Esophagus squamous epithelium (tissue), 5 donors: ENCODE measurements at places on chromosomes 7 and 10.

DNA sequence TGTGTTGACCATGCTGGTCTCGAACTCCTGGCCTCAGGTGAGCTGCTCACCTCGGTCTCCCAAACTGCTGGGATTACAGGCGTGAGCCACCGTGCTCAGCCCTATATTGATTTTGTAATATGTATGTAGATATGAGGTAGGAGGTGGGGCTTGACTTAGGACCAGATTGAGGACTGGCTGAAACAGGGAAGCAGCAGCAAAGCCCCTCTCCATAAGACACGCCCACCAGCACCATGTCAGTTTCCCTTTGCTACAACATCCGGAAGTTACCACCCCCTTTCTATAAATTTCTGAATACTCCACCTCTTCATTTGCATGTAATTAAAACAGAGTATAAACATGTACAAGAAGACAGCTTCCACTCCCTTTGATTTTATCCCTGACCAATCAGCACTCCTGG lies 47.9 kb upstream of the MYL10 start:
- no peak overlapping the region for H3K4me3 ChIP-seq
- no peaks in the 10 kb centered on the region for H3K36me3 ChIP-seq
- no peaks in the 10 kb centered on the region for H3K27me3 ChIP-seq
- H3K4me1 ChIP-seq = peaks cover 11% of the 10 kb centered on the region
- no peak for DNase-seq

GRCh38 chr7:92834507-92835260 lies 1.7 kb downstream of the CDK6 start:
- DNase-seq = no peak
- no peaks in the 10 kb centered on the region for H3K36me3 ChIP-seq
- peaks cover 5% of the 10 kb centered on the region for H3K4me1 ChIP-seq
- peak overlapping the region; percentile 93 for H3K27ac ChIP-seq
- peak overlapping the region; percentile 89 for H3K4me3 ChIP-seq

- no peak overlapping the region for H3K4me3 ChIP-seq
- H3K36me3 ChIP-seq = no peaks in the 10 kb centered on the region
- H3K4me1 ChIP-seq = no peaks in the 10 kb centered on the region
- no peaks in the 10 kb centered on the region for H3K27me3 ChIP-seq
These were observed 309.4 kb upstream of the ZNF32 start for GRCh38 chr10:43958071-43958432.

- H3K27ac ChIP-seq = peak overlapping the region; percentile 78
- no peaks in the 10 kb centered on the region for H3K36me3 ChIP-seq
- H3K4me1 ChIP-seq = no peaks in the 10 kb centered on the region
- no peak for DNase-seq
These were observed 137.0 kb downstream of the RAPGEF5 start for GRCh38 chr7:22219739-22220493.

- no peak overlapping the region for H3K4me3 ChIP-seq
- peaks cover 12% of the 10 kb centered on the region for H3K36me3 ChIP-seq
- DNase-seq = no peak
- H3K27me3 ChIP-seq = no peaks in the 10 kb centered on the region
- peaks cover 7% of the 10 kb centered on the region for H3K4me1 ChIP-seq
These were observed 14.3 kb downstream of the MMS19 start for GRCh38 chr10:97483921-97484320.

DNA sequence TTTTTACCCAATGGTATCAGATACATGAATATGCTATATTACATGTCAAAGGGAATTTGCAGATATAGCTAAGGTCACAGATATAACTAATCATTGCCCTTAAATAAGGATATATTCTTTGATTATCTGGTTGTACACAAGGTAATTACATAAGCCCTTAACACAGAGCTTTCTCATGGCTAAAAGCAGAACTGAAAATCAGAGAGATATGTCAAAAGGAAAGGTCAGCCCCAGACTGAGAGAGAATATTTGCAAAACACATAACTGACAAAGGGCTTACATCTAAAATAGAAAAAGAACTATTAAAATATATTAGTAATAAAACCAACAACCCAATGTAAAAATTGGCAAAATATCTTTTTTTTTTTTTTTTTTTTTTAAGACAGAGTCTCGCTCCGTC lies 1029.5 kb upstream of the LRRN3 start:
- no peak overlapping the region for H3K4me3 ChIP-seq
- H3K27me3 ChIP-seq = no peaks in the 10 kb centered on the region
- no peak overlapping the region for H3K27ac ChIP-seq
- no peaks in the 10 kb centered on the region for H3K36me3 ChIP-seq
- no peaks in the 10 kb centered on the region for H3K4me1 ChIP-seq
- DNase-seq = no peak

- peaks cover under 1% of the 10 kb centered on the region for H3K4me1 ChIP-seq
- H3K4me3 ChIP-seq = peak overlapping the region; percentile 0
- H3K36me3 ChIP-seq = no peaks in the 10 kb centered on the region
- no peaks in the 10 kb centered on the region for H3K27me3 ChIP-seq
These were observed 84.8 kb upstream of the CCDC6 start for GRCh38 chr10:59991117-59991516.

- DNase-seq = no peak
- peaks cover 4% of the 10 kb centered on the region for H3K27me3 ChIP-seq
- H3K36me3 ChIP-seq = no peaks in the 10 kb centered on the region
- no peak overlapping the region for H3K4me3 ChIP-seq
- peaks cover 38% of the 10 kb centered on the region for H3K4me1 ChIP-seq
These were observed 67.7 kb downstream of the COL13A1 start for GRCh38 chr10:69869291-69869961.

GRCh38 chr7:147022056-147022455 lies 905.5 kb downstream of the CNTNAP2 start:
- no peaks in the 10 kb centered on the region for H3K27me3 ChIP-seq
- H3K4me1 ChIP-seq = no peaks in the 10 kb centered on the region
- no peak overlapping the region for H3K27ac ChIP-seq
- no peak overlapping the region for H3K4me3 ChIP-seq

- DNase-seq = no peak
- peaks cover 84% of the 10 kb centered on the region for H3K36me3 ChIP-seq
- H3K4me3 ChIP-seq = no peak overlapping the region
- no peaks in the 10 kb centered on the region for H3K4me1 ChIP-seq
- H3K27ac ChIP-seq = no peak overlapping the region
These were observed 47.5 kb downstream of the TASOR2 start for GRCh38 chr10:5732141-5732540.

DNA sequence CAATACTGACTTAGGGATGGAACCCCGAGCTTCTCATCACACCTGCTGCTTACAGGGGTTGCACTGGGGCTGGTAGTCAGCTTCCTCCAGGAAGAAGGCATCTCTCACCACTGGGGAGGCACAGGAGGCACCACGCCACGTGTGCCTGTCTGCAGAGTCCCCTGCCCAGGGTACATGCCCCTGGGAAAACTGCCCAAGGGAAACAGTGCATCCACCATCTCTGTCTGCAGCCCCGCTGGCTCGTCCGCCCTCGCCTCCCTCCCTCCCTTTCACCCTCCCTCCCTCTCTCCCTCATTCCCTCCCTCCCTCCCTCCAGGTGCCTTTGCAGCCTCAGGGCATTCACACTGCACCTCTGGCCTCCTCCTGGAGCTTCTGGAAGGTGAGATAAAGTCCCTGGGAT lies 101.1 kb downstream of the PTPRE start:
- no peak overlapping the region for H3K27ac ChIP-seq
- H3K27me3 ChIP-seq = no peaks in the 10 kb centered on the region
- H3K4me1 ChIP-seq = no peaks in the 10 kb centered on the region
- H3K36me3 ChIP-seq = no peaks in the 10 kb centered on the region

DNA sequence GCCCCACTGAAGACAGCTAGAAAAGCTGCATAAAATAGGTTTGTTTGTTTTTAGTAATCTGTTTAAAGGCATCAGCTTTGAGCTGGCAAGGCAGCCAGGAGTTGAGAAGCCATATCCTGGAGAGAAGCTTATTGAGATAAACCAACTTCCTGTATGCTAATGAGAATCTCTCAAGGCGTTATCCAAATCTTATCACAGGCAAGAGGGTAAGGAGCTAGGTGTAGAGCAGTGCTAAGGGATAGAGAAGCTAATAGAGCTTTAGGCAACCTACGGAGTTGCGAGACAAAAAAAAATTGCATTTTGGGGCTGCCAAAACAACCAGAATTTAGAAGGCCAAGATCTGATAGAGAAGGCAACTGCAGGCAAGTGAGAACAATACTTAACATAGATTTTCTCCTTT lies 641.6 kb downstream of the SH2D4B start:
- H3K27ac ChIP-seq = no peak overlapping the region
- no peaks in the 10 kb centered on the region for H3K36me3 ChIP-seq
- no peaks in the 10 kb centered on the region for H3K4me1 ChIP-seq
- H3K4me3 ChIP-seq = no peak overlapping the region
- DNase-seq = no peak

GRCh38 chr10:131183546-131184045 lies 127.9 kb downstream of the TCERG1L start:
- H3K4me1 ChIP-seq = no peaks in the 10 kb centered on the region
- no peaks in the 10 kb centered on the region for H3K27me3 ChIP-seq
- no peak overlapping the region for H3K4me3 ChIP-seq
- H3K36me3 ChIP-seq = no peaks in the 10 kb centered on the region

DNA sequence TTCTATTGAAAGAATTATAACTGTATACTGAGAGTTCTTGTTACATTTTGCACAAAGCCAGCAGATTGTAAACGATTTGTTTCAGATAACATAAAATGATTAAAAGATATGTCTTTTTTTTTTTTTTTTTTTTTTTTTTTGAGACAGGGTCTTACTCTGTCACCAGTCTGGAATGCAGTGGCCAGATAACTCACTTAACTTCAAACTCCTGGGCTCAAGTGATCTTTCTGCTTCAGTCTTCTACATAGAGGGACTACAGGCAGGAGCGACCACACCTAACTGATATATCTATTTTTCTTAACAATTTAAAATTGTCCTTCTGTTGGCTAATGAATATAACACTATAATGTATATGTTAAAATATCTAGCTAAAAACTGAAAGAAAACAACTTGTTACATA lies 317.3 kb upstream of the CACNA2D1 start:
- DNase-seq = no peak
- H3K4me3 ChIP-seq = no peak overlapping the region
- no peaks in the 10 kb centered on the region for H3K36me3 ChIP-seq

DNA sequence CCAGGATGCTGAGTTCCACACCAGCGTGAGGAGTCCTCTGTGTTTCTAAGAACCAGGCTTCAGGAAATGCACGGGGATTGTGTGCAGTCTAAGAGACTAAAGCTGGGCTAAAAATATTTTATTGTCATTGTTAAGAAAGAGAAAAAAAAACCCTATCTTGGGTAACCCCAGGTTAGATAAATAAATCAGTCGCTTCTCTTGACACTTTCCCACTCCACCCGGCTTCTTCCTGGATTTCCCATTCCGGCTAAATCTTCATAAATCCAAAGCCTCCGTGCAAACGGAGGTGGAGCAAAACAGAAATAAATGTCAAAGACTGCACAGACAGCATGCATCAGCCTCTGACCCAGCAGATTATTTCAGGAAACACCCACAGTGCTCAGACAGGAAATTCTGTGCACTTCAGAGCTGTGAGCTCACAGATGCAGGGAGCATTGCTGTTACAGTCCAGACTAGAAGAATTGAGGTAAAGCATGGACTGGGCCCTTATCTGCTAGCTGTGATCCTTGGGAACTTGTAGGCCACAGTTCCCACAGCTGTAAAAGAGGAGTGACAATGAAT lies 44.8 kb upstream of the GRID1 start:
- peaks cover 13% of the 10 kb centered on the region for H3K4me1 ChIP-seq
- H3K36me3 ChIP-seq = no peaks in the 10 kb centered on the region
- DNase-seq = no peak

DNA sequence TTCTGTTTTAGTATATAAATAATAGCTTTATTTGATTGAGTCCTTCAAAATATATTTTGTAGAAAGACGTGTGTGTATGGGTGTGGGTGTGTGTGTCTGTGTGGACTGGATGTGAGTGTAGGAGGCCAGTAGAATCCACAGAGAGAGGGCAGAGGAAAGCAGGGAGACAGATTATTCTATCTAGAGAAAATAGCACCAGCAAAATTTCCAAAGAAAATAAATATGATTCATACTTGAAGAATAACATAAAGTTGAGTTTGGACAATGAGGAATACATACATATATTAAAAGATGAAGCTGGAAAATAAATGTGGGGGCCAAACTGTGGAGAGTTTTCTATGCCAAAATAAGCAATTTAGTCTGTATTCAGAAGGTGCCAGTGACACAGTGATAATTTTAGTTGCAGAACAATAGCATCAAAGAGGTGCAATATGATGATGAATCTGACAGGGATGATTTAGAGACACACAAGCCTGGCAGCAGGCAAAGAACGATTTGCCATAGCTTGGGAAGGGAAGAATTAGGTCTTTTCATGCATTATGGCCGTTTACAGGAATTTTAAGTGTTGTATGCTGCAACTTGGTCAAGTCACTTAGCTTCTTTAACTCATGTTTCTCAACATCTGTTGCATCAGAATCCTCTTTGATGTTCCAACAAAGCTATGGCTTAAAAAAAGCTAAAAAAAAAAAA lies 121.3 kb downstream of the SEMA3A start:
- H3K36me3 ChIP-seq = no peaks in the 10 kb centered on the region
- no peaks in the 10 kb centered on the region for H3K4me1 ChIP-seq
- no peak overlapping the region for H3K27ac ChIP-seq
- DNase-seq = no peak
